ENCODE measurements at places on chromosomes 3 and 15.
A peak's percentile ranks its signal among the peaks of the same experiment; 100 is the strongest.

- DNase-seq: no peak
Observed at GRCh38 chr3:56748663-56749231, 53.0 kb downstream of the ARHGEF3 start.

- no peak for DNase-seq
Observed at GRCh38 chr15:74173380-74174218, at the start of gene ISLR. Gene ISLR, plus strand, starts transcription at chr15:74173710. Its CDS starts 1,149 bp downstream, at chr15:74174859.

DNA sequence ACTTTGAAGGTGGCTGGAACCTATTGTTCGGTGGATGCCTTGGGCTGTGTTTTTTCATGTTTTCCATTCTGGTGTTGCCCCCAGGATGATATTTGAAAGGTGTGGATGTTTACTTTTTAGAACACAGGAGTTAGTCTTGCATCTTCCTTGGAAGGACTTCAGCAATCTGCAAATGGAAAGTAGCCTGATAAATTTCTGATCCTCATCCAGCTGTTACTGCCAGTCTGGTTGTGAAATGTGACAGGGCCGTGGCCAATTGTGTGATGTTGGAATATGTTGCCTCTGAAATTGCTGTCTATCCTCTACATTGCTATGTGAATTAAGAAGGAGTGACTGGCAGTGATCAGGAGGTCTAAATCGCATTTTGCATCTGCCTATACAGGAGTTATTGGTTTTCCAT is 382.5 kb upstream of the C2CD4B start:
- no peak for DNase-seq

DNA sequence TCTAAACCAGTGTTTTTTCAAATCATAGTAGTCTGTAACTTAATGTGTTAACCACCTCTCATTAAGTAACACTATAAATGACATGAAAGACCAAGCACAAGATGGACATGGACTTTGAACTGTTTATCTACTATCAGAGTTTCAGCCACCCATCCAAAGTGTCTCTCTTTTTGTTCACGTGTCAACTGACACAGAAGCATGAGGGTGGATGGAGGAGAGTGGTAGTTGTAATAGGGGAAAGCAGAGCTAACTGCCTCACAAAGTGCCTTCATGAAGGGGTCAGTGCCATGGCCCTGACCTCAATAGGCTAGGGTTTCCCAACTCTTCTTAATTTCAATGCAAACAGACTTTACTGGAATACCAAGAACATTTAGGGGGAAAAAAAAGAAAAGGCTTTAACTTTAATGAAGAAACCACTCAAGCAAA is 32.1 kb upstream of the TRPM7 start:
- DNase-seq: no peak

DNA sequence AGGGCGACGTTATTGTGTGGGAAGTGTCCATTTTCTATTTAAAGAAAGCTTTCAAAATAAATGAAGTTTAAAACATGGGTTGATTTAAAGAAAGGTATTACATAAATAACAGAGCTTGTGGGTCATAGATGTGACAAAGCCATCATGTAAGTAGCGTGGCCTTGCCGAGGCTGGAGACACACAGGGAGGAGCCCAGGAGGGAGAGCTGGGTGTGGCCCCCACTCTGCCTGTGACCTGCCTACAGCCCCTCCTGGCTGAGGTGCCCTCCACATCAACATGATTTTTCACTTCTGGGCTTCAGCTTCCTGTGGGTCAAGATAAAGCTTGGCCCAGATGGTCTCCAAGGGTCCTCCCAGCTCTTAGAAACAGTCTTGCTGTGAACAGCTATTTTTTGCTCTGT is 12.5 kb upstream of the MGLL start:
- no peak for DNase-seq

DNA sequence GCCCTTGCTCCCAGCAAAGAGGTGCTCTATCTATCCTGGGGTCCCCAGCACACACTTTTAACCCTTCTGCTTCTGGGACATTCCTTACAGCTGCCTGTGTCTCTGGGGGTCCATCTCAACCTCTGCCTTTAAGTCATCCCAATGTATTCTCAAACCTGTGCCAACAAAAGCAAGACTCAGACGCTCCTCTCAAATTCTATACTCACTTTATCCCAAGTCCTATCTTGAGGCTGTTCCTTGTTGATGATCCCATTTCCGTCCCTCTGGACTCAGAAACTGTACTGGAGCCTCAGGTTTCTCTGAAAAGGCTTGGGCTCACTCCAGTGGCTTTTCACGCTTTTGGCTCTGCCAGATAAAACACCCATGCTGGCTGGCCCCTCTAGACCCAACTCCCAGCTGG is 69.7 kb downstream of the XXYLT1 start:
- no peak for DNase-seq

GRCh38 chr3:184229394-184230080 is at the start of gene VWA5B2:
Gene VWA5B2, plus strand, starts transcription at chr3:184229585. Its CDS starts 944 bp downstream, at chr3:184230529.
- DNase-seq: peak; percentile 25

GRCh38 chr3:56923526-56924224 is 121.9 kb upstream of the ARHGEF3 start:
- DNase-seq: peak; percentile 11

GRCh38 chr3:48404440-48405342 is 25.2 kb downstream of the PLXNB1 start:
- no peak for DNase-seq

DNA sequence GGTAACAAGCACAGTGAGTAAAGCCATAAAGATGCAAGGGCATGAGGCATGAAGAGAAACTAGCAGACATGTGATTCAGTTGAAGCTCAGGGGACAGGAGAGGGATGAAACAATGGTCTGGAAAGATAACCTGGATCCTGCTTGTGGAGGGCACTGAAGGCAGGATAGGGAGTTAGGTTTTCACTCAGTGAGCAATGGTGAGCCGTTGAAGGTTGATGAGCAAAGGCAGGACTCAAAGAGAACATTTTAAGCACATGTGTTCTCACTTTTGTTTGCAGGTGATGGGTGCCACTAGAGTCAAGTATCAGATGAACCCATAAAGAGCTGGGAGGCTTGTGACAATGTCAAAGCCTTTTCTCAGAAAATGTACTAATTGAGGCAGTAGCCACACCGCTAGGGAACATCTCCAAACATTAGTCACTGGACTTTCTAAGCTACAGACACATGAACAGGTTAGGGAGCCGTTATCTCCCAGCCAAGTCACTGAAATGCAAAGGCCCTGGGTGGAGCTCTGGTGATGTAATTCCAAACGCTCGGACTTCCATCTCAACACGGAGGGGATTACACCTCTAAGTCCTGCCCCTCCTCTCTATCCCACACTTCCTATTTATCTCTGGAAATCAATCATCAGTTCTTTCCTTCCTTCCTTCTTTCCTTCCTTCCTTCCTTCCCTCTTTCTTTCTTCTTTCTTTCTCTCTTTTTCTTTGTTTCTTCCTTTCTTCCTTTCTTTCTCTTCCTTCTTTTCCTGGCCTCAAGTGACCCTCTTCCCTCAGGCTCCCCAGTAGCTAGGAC is 22.7 kb downstream of the KLHL6 start:
- DNase-seq: no peak

DNA sequence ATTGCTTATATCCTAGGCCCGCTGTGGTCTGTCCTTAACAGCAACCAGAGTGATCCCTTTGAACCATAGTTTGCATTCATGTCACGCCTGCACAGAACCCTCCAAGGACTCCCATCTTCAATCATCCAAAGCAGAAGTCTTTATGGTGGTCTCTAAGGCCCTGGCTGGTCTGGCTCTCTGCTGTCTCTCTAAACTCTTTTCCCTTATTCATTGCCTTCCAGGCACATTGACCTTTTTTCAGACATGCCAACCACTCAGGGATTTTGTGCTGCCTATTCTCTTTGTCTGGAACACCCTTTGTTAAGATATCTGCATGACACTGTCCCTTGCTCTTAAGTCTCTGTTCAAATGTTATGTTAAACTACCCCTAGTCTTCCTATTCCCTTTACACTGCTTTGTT is 21.9 kb upstream of the ZBTB47 start:
- no peak for DNase-seq

DNA sequence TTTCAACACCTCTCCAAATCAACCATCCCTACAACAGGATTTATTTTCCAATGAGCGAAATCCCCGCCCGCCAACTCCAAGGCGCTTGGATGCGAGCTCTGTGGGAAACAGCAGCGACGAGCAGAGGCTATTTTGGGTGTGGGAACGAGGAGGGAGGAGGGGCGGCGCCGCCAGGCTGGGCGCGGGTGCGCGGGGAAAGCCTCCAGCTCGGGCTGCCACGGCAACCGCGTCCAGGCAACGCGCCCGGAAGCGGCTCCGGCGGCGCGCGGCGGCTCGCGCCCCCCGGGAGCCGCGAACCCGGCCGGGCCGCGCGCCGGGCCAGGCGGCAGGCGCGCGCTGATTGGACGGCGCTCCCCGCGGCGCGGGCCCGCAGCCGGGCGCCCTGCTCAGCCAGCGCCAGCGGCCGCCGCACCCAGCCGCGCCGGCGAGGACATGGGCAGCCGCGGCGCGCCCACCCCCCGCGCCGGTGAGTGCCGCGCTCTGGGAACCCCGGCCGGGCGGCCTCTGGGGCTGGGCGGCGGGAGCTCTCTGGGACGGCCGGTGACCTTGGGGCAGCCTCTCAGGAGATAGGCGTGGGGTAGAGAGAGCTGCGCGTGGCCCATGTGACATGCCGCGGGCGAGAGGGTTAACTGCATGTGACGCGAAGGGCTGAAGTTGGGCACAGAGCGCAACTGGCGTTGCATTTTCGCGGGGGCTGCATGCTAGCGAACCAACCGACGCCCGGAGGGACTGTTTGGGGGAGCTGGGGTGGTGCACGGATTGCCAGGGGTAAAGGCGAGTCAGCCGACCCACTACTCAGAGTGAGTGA is at the start of gene FAM81A:
Gene FAM81A, plus strand, starts transcription at position 370 of the 808 bp plus-strand sequence. CDS start 20,441 bp downstream, outside the sequence.
- peak; percentile 41 for DNase-seq

DNA sequence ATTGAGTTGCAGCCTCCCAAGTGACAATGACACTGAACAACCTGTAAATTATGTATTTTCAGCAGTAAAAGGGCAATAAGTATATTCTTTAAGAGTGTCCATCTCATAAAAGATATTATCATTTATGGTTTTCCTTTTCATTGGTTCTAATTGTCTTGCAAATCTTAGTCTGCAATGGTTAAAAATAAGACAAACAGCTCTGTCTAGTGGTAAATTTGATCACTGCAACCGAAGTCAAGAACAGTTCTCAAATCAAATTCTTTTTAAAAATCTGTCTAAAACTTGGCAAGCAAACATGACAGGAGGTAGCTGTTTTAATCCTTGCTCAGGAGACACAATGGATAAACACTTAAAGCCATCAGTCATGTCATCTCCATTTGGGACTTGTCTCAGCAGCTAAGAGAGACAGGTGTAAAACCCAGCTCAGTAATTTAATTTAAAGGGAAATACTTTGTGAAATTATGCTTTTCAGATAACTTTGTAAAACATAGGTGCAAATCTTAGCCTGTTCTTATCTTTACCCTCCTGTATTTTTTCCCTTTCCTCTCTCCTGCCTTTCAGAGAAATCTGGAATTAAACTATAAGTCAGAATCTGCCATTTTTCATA is 150.3 kb upstream of the ARHGEF26 start:
- no peak for DNase-seq

DNA sequence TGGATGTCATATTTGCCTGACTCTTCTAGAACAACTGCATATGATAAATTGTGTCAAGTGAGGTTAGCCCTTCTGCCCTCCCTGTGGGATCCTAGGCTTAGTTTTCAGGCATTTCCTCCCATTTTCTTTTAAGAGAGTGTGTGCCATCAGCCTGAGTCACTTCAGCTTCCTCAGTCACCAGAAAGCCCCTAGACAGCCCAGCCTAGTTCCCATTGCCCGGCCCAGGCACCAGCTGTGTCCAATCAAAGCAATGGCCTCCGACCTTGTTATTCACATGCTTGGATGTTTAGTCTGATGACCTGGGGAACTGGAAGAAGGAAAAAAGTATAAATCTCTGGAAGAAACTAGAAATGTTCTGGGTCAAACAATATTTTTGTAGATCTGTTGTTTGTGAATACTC is 221.9 kb upstream of the LRIG1 start:
- peak; percentile 43 for DNase-seq

DNA sequence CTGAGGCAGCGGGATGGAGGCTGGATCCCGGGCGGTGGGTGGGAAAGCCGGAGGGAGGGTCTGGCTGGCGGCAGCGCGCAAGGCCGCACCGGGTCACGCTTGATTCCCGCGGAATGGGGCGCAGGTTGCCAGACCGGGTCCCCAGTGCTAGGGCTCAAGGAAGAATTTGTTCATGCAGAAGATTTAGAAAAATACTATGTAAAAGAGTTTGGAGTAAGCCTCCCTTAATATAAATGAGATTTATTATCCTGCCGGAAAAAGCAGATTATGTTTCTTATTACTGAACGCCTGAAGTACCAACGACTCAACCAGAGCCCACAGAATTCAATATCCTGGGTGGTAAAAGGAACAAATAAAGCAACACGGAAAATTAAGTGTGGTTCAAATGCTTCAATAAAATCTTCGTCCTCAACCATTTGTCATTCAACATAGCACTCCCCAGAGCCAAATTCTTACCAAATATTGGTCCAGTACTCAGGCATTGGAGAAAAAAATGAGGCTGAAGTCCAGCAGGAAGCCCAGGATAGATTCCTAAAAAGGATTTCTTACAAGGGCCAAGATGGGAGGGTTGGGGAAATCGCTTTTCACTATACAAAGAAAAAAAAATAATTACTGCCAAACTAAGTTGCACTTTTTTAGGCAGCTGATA is 1.2 kb upstream of the ZBTB20 start:
- no peak for DNase-seq

GRCh38 chr3:3633761-3634160 is 165.5 kb upstream of the LRRN1 start:
- DNase-seq: no peak

DNA sequence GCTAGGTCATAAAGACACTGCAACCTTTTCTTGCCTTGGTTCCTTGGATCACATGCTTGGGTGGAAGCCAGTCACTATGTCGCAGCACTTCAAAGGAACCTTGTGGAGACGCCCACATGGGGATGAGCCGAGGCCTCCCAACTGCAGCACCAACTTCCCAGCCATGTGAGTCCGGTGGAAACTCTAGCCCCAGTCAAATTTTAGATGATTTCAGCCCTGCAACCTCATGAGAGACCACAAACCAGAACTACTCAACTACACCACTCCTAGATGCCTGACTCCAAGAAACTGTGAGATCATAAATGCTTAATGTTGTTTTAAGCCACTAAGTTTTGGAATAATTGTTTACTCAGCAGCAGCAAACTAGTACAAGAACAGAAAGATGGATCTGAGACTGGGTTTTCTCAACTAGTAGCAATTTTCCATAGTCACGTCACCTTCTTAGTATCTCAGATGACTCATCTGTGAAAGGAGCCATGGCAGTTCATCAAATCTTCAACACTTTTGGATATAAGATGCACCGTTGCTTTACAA is 86.5 kb downstream of the MB21D2 start:
- peak; percentile 95 for DNase-seq
